ENCODE measurements at places on chromosomes 4 and X.

GRCh38 chrX:15173411-15173810 is 96.5 kb downstream of the ASB9 start:
- DNase-seq: no peak

GRCh38 chrX:79300856-79301255 is 66.3 kb downstream of the ITM2A start:
- no peak for DNase-seq

DNA sequence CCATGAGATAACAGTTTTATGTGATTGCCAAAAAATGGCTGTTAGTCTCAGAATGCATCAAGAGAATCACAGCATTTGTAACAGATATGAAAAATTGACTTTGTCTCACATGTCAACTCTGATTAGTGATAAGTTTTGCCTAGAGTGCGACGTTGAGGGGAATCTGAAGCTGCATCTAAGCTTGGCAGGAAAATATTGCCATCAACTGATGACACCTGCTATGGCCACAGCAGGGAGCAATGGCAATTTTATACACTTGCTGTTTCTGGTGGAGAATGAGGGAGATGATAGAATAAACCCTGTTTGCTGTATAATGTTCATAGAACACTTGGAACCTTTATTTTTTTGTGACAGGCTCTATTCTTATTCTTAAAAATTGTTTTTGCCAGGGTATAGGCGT is 205.4 kb upstream of the GNPDA2 start:
- no peak for DNase-seq

DNA sequence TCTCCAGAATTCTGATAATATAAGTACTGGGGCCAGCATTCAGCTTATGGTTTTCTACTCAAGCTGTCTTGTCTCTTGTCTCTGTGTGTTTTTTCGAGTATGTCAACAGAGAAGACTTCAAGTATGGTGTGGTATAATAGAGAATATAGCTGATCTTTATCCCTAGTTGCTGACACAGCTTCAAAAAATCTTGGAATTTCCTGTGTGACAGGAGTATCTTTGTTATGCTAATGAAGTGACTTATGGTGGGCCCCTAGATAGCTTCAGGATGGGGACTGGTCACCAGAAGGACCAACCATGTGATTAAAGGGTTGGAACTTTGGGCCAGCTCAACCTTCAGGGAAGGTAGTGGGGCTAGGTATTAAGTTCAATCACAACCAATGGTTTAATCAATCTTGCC is 2.9 kb downstream of the GPRASP3 start:
- DNase-seq: no peak

DNA sequence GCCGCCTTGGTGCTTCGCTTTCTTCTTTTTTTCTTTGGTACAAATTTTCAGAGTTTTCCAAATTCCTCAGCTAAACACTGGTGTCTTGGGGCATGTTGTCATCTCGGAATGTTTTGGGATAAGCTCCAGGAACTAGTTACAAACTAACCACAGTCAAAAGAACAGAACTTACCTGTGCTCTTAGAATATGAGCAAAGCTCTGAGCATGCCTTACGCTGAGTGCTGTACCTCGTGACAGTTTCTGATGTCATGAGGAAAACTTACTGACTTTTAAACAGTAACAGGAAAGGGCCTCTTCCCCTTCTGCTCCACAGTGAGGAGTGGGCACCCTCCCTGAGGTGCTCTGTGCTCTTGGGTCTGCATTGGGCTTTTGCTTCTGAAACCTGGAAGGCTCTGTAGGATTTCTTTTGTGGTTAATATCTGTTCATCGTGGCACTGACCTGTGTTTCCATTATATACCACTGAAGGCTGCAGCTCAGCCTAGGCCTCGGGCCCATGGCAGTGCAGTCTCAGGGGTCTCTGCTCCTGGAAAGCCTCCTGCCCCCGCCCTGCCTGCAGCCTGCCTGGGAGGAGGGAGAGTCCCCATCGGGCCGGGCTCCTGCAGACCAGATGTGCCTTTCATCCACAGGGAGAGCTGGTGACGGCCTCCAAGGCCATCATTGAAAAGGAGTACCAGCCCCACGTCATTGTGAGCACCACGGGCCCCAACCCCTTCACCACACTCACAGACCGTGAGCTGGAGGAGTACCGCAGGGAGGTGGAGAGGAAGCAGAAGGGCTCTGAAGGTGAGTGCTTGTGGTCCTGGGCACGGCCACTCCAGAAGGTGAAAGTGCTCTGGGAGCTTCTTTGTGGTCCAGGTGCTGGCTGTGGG is 48.7 kb downstream of the NOP14 start:
- no peak for DNase-seq

DNA sequence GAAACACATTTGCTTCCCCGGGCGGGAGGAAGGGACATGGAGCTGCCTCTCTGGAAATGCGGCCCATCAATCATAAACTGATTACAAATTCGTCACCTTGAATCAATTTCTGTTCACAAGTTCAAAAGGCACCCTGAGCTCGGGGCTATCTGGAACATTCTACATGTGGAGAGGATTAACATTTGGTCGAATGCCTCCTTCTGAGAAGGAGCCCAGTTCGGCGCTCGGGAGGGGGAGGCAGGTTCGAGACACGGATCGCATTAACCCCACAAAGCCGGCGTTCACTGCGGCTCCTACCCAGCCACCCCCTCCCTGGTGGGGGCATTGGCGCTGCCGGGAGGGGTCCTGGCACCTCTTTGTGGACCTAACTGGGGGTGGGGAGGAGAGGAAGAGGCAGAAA is 108.0 kb downstream of the CPZ start:
- DNase-seq: no peak

- no peak for DNase-seq
Observed at GRCh38 chrX:80648023-80648422, 161.7 kb downstream of the BRWD3 start.

DNA sequence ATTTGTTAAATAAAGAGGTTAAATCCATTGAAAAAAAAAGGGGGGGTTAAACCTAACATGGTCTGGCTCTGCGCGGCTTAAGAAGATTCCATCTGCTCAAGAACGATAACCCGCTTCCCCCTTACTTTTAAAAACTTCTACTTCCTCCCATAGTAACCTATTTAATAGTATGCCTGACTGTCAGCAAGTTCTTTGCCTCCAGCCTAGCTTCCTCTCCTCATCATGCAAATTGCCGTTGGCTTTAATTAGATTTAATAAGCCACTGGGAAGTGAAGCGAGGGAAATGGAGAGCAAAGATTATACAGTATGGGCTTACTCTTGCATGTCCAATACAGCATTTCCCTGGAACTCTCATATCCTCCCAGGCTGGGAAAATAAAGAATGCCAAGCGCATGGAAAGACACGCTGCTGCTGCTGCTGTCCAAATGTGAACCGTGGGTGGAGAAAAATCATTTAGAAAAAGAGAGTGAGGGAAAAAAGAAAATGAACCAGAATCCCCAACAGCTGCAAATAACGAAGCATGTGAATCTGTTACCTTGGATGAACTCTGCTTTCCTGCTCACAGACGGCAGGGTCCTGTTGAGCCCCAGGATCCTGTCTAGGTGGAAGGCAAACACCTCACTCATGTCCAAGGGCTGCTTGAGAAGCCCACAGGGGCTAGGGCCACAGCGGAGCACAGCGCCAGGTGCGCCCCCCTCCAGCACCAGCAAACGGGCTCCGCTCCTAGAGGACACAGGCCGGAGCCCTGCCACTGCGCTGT is 2.7 kb downstream of the GASK1B start:
- no peak for DNase-seq
